Stimulated activated CD8-positive, alpha-beta memory T cell treated with anti-CD3 and anti-CD28 coated beads, Interleukin-7, amount 100 ng/mL, for 1 hour (primary cell): ENCODE measurements at places on chromosomes 2 and 18.
A peak's percentile ranks its signal among the peaks of the same experiment; 100 is the strongest.

DNA sequence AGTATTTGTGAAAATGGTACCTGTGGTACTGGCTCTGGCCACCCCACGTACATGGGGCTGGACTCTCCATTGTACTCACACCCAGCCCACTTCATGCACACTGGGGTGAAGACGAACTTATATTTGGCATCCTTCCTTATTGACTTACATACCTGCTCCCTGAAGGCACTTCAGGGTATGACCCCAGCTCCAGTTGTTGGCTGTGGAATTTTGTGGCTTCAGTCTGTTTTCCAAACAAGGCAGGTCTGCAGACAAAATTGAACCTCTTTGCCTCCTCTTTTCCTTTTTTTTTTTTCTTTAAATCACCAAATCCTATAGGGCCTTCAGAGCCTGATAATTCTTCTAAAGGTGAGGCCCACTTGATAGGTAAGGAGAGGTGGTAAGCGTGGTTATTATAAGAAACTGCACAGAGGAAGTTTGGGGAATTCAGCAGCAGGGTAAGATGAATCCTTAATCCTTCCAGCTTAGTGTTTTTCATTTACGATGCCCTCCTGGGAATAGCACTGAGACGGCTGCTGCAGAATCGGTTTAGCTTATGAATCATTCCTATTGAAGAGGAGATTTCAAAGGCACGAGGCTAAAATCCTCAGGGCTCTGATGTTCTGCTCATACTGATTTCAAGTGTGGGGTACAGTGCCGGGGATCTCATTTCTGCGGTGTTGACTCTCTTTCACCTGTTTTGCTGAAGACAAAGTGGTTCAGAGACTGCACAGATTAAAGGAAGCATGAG lies 55.2 kb downstream of the KIF5C start:
- DNase-seq = no peak

GRCh38 chr2:105877945-105878344 lies 133.2 kb downstream of the NCK2 start:
- DNase-seq = no peak

- DNase-seq = no peak
Measured at GRCh38 chr2:30359644-30360167, 87.3 kb upstream of the LCLAT1 start.

DNA sequence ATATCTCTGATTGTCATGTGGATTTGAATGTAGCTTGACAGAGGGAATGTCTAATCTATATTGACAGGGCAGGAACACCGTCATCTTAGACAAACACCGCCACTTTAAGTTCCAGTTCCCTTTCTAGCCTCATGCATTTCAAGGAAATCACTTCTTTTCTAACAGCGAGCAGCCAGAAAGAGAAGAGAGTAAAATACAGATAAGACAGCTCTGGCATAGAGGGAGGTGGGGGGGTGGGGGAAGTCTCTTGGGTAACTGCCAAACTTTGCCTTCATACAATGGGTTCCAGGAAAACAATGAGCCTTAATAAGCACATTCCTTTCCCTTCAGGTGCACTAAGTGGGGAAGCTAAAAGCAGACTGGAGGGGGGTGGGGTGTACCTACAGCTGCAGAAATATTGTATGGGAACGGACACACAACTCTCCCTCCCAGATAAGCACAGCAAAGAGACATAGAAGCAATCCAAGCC lies 37.2 kb downstream of the CASP10 start:
- no peak for DNase-seq

- no peak for DNase-seq
Measured at GRCh38 chr2:186575302-186575701, 14.6 kb upstream of the ITGAV start.

GRCh38 chr2:112830682-112831512 lies 5.7 kb downstream of the IL1B start:
- DNase-seq = no peak

GRCh38 chr2:222391743-222392285 lies 32.5 kb upstream of the SGPP2 start:
- no peak for DNase-seq

GRCh38 chr2:234823877-234824376 lies 127.9 kb upstream of the SH3BP4 start:
- DNase-seq = no peak

GRCh38 chr2:163692611-163693482 lies 43.0 kb downstream of the FIGN start:
- no peak for DNase-seq

DNA sequence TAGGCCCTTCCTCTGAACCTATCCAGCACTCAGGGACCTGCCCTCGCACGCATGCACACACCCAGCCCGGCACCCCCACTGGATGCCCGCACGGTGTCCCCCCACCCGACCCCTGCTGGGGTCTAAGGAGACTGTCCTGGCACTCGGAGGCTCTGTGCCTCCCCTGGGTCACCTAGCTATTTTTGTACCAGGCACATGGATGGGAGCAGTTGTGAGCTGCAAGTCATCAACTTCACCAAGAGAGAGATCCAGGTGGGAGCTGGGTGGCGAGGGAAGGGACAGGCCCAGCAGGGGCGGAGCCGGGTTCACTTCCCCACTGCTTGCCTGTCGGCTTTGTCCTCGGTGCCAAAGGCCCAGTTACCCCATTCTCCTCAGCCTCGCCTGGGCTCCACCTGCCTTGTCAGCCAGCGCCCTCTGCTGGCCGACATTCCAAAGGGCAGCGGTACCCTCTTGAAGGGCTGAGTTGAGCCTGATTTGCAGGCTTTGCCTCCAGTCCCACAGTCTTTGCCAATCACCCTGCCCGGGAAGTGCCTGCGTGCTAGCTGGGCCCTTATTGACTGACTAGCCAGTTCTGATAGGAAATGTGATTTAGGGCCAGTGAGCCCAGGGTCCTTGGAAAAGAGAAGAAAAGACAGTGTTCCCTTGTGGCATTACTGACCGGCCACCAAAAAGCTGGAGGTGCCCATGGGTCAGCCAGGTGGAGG lies 5.8 kb downstream of the NT5DC4 start:
- DNase-seq = peak; percentile 68

DNA sequence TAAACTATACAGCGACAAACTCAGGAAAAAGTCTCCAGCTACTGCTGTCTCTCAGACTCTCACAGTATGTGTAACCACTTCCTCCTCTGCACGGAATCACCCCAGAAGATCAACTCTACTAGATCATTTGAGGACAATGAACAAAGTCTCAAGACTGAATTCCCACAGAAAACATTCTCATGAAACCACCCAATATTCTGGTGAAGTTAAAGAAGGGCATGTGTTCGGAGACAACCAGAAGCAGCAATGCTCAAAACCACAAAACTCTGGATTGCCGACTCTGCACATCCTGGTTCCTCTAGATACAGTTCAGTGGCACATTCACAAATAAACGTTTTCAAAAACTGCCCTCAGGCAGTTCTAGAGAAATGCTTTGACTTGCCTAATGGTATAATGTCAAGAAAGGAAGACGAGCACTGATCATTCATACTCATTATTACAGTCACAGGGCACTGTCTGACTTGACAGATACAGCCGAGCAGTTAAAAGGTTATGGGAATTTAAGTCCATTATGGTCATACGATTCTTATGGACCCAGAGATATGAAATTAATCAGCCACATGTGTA lies 91.9 kb upstream of the STK17B start:
- no peak for DNase-seq

- DNase-seq = peak; percentile 47
Measured at GRCh38 chr2:85437488-85438200, 19.1 kb downstream of the SH2D6 start.

- no peak for DNase-seq
Measured at GRCh38 chr2:109000738-109001137, 11.7 kb upstream of the EDAR start.

GRCh38 chr2:105969552-105969951 lies 224.5 kb downstream of the UXS1 start:
- DNase-seq = no peak

- no peak for DNase-seq
Measured at GRCh38 chr18:9854801-9855676, 30.7 kb upstream of the TXNDC2 start.

DNA sequence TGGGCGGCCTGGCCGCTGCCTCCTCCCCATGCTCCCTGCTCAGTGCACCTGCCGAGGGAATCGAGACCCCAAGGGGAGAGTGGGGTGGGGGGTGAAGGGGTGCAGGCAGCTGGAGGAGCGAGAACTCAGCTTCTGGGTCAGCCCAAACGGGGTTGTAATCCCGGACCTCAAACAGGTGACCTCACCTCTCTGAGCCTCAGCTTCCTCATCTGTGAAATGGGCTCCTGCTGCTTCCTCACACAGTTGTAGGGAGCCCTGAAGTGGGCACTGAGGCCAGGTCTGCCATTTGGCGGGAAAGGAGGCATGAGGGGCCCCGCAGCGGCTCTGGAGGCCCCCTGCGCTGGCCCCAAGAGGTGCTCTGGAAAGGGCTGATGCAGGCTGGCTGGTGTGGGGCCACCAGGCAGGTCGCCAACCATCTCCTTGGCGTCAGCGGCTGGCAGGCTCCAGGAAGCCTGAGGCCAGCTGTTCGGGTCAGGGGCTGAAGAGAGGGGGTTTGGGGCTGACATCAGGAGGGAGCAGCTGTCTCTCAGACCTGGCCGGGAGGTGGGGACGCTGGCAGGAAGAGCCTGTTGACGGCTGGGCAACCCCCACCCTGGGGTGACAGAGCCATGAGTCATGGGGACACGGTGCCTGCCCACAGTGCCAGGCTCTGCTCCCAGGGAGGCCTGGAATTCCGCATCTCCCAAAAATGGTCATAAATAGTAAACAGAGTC lies 4.9 kb downstream of the KLHL30 start:
- DNase-seq = no peak

- no peak for DNase-seq
Measured at GRCh38 chr2:102235491-102235890, 48.7 kb downstream of the IL1RL2 start.

GRCh38 chr2:149218497-149218896 lies 111.9 kb upstream of the LYPD6 start:
- no peak for DNase-seq

DNA sequence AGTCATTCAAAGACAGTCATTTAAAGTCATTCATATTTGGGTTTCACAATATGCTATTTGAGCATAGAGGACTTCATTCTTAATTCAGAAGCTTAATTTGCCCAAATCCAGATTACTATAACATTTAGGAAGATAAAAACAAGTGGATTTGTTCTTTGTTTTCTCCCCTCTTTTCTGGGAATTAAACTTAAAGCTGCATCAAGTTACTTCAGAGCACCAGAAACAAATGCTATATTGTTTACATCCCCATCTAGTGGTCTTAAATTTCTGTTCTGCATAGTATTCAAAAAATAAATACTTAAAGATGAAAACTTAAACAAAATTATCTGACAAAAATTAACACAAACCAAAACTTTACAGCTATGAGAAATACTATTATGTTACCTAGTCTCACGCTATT lies 34.7 kb upstream of the MARCHF7 start:
- no peak for DNase-seq

- no peak for DNase-seq
Measured at GRCh38 chr2:39159283-39159682, 38.4 kb upstream of the SOS1 start.

GRCh38 chr2:67499989-67500388 lies 102.9 kb downstream of the ETAA1 start:
- no peak for DNase-seq

GRCh38 chr2:84022810-84023431 lies 436.2 kb downstream of the SUCLG1 start:
- DNase-seq = no peak

DNA sequence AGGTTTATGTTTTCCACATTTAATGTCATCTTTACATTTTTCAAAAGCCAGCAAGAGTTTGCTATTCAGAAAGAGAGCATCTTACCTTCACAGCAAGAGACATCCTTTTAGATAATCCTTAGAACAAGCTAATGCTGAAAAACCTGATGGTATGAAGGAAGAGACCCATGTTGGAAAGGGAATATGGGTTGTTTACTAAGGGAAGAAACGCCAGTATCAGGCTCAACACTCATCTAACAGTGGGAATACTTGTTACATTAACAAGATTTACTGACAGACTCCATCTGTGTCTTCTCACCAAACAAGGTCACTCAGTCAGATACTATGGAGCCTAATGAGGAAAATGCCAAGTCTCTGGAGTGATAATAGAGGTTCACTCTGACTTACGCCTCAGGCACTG lies 1474.1 kb upstream of the SLC39A10 start:
- no peak for DNase-seq

- DNase-seq = no peak
Measured at GRCh38 chr2:48137829-48138228, 231.5 kb upstream of the FBXO11 start.

DNA sequence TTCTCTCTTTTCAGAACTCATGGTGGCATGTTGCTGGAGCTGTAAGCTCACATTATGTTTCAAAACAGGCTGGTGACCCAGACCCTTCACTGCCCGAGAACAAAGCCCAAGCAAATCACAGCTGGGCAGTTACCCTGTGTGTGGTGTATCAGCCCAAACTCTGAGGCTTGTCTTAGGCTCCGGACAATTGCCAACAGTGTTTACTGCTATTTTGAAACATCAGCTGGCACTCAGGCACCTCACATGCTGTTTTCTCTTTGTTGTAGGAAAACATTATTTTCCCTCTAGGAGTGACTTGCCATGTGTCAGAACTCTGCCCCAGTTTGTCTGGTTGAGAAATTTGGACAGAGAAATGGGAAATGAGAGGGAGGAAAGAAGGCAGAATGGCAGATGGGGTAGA lies 237.6 kb upstream of the APCDD1 start:
- DNase-seq = no peak

- no peak for DNase-seq
Measured at GRCh38 chr2:168997794-168998193, 33.3 kb downstream of the ABCB11 start.

DNA sequence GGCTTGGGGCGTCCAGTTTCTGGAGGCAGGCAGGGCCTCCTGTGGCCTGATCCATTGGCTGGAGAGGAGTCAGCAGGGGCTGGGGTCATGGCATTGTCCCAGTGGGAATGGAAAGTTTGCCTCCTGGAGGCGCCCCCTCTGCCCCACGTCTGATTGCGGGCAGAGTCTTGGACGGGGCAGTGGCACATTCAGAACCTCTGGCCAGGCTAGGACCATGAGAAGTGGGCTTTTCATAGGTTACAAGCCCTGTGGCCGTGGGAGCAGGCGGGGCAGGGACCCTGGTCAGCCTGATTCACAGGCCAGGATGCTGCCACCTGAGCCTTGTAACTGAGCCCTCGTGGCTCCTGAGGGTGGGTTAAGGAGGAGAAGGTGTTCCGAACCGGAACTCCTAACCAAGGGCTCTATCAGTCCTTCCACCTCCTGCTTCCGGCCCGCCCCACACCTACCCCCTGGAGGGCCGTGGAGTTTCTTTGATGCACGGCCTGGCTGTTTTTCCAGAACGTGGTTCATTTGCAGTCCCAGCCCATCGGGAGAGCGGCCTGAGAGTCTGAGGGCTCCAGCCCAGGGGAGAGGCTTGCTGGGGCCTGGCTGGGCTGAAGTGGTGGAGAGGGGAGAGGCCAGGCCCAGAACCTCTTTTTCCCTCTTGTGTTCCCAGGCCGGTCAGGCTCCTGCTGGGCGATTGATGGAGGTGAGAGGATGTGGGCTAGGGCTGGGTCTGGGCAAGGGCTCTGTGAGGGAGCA lies 43.9 kb upstream of the PLB1 start:
- DNase-seq = no peak
